Activated CD8-positive, alpha-beta T cell treated with anti-CD3 and anti-CD28 coated beads, Interleukin-2, amount 10 ng/mL, durations not matched to agents 7 days and 5 days (primary cell): ENCODE measurements at places on chromosomes 7 and 10. TPM values are rescaled to one million over a fixed set of nuclear protein-coding genes. Genes with fewer than 3 reads are reported as not detected.

PDE1C gene
- total RNA-seq = not detected

PTPRE gene
- 21.4 TPM for total RNA-seq

SLC18A3 gene
- not detected for total RNA-seq

NEBL gene
- not detected for total RNA-seq

NPSR1 gene
- total RNA-seq = not detected

LRRC27 gene
- 3.8 TPM for total RNA-seq
